Glutamatergic neuron (in vitro differentiated cells): ENCODE measurements at places on chromosomes 7 and 10. TPM values are rescaled to one million over a fixed set of nuclear protein-coding genes. Genes with fewer than 3 reads are reported as not detected.

GRCh38 chr10:77661100-77661499 lies 23.5 kb upstream of the KCNMA1 start:
- no peak for DNase-seq

The SEMA3C gene
- total RNA-seq, result 91.3 TPM

The SOSTDC1 gene
- total RNA-seq, result not detected

The AKR1C8 gene
- not detected for total RNA-seq

The PRKAR2B gene
- 14.6 TPM for total RNA-seq

GRCh38 chr7:88116235-88116795 lies 103.5 kb downstream of the SRI start:
- no peak for DNase-seq

The ASZ1 gene
- total RNA-seq, result not detected

DNA sequence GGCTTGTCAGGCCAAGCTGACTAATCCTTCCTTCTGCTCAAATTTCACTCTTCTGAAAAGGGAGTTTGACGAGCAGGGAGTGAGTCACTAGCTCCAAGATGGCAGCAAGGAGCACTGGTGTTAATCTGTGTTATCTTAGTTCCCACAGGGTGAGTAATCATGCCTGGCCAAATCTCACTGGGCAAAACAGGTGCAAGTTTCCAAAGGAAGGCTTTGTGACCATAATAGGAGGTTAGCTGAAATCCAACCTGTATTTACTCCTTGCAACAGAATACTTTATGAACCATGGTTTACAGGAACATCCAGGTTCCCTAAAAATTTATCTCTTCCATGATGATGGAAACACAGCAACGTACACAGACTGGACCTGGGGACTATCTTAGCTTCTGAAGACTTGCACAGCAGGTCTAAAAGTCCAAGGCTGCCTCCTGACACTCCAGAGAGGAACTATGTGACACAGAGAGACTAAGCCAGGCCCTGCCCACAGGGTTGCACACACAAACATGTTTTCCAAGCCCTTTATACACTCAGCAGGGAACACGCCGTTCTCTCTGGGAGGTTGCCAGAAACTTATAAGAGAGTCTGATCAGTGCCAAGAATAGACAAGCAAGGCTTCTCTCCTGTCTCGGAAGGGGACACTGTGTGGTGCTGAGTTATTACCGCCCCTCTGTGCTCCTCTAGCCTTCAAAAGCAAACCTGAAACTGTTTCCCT lies 46.3 kb downstream of the PDK4 start:
- DNase-seq, result no peak

The PIK3CG gene
- not detected for total RNA-seq

The IFIT1B gene
- not detected for total RNA-seq

The NXPH1 gene
- 3.8 TPM for total RNA-seq

DNA sequence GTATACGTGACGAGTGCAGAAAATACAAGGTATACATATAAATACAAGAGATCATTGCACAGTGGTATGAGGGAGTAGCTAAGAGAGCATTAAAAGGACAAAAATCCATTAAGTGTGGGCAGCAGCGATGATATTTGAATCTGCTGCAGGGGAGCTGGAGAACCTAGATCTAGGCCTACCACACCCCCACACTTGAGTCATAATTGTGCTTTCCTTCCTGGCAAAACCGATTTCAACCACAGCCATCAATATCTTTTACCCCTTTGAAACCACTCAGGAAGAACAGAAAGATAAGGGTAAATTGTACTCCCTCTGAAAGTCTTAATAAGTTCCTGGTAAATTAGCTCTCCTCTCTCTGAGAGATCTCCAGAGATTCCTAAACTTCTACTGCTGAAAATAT lies 345.0 kb downstream of the SORCS1 start:
- DNase-seq, result no peak

DNA sequence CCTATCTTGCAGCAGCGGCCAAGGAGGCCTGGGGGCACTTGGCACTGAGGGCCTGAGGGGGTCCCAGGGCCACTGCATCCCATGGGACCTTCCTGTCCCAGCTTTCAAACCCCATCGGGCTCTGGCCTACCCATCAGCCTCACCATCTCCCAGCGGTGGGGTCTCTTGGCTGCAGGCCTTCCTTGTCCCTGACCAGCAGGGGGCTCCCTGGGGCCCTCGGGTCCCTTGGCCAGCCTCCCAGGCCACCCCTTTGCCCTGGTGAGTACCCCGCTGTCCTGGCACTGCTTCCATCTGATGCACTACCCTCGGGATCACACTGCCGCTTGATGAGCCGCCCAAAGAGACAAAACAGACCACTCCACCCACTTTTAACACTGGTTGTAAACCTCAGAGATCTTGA lies 43.5 kb downstream of the YKT6 start:
- no peak for DNase-seq

The CTAGE8 gene
- 0.54 TPM for total RNA-seq

DNA sequence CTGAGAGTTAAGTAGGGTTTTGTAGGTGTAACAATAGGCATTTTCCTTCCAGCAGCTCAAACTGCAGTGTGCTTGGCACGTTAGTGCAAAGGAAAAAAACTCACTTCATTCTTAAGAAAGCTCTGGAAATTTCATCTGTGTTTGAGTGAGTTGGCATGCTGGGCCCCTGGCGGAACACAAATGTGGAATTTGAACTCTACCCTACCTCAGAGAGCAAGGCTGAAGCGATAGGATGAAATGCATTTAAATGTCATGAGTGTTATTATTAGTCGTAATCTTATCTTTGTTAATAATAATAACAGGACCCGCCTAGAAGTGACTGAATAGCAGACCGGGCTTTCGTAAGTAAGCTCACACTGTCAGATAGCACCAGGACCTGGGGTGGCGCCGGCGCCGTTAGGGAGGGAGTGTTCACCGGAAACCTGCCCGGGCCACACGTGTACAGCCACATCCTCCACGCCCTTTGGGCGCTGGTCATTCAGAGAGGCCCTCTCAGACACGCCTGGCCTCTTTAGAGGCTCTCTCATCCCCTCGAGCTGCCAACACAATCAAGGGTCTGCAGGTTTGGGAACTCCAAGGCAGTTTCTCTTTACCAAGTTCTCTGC lies 63.5 kb downstream of the GRK5 start:
- DNase-seq, result no peak

DNA sequence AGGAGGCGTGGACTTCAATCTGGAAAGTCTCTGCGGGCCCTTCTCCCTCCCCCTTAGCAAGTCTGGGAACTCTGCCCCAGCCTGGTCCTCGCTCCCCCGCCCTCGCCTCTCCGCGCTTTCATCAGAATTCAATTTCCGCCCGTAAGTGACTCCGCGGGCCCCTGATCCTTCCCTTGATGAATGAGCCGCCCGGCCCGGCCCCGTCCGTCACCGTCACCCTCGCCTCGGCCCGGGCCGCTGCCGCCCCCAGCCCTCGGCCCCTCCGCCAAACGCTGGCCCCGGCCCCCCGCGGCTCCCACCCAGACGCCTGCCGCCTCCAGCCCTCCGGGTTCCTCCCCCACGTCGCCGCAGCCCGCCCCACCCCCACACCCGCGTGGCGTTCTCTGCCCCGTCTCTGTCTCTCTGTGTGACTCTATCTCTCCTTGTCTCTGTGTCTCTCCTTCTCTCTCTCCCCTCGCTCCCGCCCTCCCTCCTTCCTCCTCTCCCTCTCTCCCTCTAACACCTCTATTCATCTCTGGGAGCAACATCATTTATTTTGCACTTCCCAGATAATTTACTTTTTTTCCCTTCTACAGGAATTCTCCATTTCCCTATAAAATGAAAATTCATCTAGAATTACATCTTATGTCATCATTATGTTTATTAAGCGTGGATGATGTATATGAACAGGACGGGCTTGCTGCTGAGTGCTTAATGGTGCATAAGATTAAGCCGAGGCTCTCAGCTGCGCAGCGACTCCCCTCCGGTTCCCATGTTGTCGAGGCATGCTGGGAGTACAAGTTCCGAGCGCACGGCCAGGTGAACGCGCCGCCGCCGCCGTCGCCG lies 91.2 kb upstream of the PAX2 start:
- peak; percentile 66 for DNase-seq

The VCL gene
- 42.1 TPM for total RNA-seq

The MNX1 gene
- 0.59 TPM for total RNA-seq

DNA sequence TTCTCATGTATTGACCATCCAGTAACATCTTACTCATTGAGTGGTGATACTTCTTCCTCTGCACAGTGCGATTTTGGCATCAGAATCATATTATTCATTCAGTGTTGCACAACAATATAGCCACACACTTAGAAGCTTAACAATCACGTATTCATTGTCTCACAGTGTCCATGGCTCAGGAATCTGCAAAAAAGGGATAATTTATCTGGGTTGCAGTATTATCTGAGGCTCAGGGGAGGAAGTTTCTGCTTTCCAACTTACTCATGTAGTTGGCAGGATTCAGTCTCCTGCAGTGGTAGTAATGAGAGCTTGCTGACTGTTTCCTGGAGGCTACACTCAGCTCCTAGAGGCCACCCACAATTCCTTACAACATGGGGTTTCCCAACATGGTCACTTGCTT lies 803.6 kb downstream of the SORCS1 start:
- no peak for DNase-seq

The MYOF gene
- total RNA-seq, result 0.42 TPM

GRCh38 chr10:37439826-37440225 lies 314.4 kb downstream of the ANKRD30A start:
- no peak for DNase-seq

The ZEB1 gene
- 162 TPM for total RNA-seq

DNA sequence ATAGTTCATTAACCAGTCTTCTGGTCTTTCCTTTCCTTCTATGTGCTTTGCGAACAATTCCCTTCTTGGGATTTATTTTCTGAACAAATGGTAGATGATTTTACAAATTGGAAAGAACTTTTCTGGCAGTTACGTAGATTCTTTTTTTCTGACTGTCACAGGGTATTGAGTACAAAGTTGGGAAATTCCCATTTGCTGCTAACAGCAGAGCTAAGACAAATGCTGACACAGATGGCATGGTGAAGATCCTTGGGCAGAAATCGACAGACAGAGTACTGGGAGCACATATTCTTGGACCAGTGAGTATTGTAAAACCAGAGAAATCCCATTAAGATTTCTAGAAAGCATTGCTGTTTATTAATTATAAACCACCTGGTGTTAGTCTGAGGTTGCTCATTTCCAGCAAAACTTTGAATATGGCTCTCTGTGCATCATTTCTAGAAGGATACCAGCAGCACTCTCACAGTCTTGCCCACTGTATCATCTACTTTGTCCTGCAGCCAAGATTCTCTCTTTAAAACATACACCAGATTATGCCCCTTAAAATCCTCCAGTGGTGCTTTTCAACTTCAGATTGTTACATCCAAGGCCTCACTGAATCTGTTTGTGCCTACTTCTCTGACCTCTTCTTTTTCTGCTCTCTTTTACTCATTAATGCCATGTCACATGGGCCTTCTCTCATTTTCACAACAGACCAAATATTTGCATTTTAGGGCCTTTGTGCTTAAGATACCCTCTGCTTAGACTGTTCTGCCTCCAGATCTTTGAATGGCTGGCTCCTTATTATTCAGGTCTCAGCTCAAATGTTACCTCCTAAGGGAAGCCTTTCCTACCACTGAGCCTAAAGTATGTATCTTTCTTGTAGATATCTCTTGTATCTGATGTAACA lies 27.0 kb downstream of the DLD start:
- DNase-seq, result no peak

GRCh38 chr7:101258243-101258731 lies 13.4 kb upstream of the FIS1 start:
- no peak for DNase-seq

- DNase-seq, result no peak
Observed at GRCh38 chr10:105691811-105692210, 1050.7 kb downstream of the SORCS3 start.

- no peak for DNase-seq
Observed at GRCh38 chr7:32068411-32069101, 1.7 kb downstream of the PDE1C start.
